Endothelial cell (in vitro differentiated cells): ENCODE measurements at places on chromosomes 7 and 10.

DNA sequence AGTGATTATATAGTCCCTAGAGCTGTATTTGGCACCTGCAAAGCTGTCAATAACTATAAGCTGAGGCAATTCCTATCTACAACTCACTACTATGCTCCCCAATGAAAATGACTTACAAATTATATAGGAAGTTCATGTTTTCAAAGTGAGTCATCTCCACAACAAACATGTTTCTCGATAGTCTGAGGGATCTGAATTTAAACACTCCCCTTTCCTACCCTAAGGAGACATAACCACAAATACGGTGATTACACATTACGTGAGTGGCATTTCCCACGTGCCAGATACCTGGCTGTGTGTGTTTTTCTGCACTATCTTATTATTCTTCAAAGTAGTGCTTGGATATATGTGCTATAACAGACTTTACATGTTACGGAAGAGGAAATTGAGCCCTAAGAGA is 122.5 kb upstream of the C1QL3 start:
- no peak for DNase-seq

DNA sequence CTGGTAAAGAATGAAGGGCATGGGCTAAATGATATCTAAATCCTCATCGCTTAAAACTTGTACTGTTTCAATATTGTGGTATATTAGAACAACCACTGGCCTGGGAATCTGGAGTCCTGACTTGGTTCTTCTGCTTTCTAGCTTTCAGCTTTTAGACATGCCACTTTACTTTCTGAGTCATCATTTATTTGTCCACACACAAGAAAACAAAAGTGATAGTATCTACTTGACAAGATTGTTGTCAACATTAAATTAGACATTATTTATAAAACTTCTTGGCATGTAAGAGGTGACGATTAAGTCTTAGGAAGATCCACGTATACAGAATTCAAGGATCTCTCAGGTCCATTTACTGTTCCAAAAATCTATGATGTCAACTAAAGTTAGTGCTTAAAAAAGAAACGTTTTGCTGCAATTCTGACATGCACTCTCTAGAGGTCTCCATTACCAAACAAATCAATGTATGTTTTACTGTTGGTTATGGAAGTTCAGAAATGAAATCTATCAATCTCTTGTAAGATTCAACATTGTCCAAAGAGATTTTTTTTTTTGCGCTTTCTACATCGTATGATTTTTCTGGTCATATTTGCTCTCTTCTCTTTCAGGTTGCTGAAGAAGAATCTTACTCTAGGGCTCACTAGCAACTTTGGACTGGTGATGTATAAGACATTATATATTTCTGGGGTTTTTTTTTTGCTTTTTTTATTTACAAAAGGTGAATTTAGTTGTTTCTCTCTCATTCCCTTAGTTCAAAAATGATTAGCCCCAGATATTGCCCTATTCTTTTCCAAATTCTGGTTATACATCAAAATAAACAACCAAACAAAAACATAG is 53.6 kb upstream of the DYNC1I1 start:
- no peak for DNase-seq

DNA sequence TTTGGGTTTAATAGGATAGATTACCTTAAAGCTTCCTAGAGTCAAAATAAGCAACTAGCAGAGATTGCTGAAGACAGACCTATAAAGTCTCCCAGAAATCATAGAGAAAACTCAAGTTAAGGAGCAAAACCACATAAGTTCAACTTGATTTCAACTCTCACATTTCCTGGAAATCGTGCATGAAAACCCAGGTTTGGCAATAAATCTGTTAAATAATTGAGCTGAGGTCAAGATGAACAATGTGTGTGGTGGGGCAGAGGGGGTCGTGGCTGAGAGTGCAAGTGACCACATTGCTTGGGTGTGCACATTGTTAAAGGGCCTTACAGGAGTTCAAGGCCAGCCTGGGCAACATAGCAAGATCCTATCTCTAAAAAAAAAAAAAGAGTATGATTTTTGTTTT is 636.5 kb downstream of the GALNT17 start:
- DNase-seq = no peak

- no peak for DNase-seq
Observed at GRCh38 chr7:517774-518629, 1.6 kb downstream of the PDGFA start.
